ENCODE measurements at places on chromosomes 2 and 18.

DNA sequence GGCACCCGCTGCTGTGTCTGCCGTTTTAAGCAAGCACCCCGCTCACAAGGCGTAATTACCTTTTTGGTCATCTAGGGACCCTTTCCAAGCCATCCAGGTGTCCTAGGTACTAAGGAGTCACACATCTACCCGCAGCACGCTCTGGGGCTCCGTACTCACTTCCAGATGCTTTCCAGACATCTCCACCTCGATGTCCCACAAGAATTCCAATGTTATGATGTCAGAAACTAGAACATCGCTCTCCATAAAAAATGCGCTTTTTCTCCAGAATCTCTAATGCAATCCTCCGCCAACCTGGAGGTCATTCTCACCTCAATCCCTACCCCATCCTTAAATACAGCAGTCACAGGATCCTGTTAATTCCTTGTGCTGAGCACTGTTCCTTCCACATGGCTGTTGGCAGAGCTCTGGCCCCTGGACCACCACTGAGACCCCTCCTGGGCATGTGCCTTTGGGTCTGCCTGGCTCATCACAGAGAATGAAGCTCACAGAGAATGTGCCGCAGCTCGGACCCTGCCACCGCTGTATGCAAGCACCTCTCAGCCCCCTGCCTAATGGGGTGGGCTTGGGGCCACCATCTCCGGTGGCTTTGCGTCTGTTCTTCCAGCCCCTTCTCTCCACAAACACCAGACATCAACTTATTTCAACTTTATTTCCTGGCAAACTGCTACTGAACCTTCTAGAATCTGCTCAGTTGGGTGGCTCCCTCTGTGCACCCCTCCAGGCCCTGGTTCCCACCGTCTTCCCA is 4.6 kb upstream of the PXDN start:
- no peak for DNase-seq

- DNase-seq = no peak
Observed at GRCh38 chr2:157418239-157418641, 25.6 kb downstream of the CYTIP start.

- DNase-seq = no peak
Observed at GRCh38 chr18:44740000-44740399, 59.3 kb downstream of the SETBP1 start.

DNA sequence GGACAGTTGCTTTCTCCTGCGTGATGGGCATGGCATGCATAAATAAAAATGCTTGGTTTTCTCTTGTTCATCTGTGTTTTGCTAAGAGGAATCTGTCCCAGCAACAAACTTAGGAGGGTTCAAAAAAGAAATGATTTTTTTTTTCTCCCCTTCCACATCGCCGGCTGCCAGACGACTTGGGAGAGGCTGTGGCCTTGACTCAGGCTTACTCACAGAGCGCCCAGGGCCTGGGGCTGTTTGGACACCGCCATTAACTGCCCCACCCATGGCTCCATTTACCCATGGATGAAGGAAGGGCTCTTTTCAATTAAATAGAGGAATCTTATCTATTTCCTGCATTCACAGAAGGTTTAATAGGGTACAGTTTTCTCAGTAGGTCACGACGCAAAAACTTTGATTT is 22.3 kb upstream of the SERPINB5 start:
- no peak for DNase-seq

- DNase-seq = no peak
Observed at GRCh38 chr2:241940329-241940728, 70.8 kb downstream of the RTP5 start.

DNA sequence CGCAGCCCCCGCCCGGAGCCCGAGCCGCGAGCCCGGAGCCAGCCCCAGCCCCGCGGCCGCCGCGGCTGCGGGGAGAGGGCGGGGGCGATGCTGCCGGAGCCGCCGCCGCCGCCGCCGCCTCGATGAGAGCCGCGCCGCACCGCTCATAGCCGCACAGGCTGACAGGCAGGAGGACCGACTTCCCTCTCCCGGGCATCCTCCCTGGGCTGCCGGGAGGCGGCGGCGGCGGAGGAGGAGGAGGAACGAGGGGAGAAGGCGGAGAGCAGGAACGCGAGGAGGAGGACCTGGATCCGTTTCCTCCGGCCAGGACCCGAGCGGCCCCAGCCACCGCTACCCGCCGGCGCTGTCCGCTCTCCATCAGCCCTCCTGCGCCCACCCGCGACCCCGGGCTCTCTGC is 370 bp downstream of the KLHL29 start:
- peak; percentile 16 for DNase-seq

DNA sequence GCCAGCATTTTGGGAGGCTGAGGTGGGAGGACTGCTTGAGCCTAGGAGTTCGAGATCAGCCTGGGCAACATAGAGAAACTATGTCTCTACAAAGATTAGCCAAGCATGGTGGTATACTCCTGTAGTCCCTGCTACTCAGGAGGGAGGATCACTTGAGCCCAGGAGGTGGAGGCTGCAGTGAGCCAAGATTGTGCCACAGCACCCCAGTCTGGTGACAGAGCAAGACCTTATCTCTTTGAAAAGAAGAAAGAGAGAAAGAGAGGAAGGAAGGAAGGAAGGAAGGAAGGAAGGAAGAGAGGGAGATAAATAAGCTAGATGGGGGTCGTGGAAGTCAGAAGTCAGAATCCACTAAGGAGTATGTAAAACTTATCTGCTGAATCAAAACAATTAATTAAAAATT is 16.2 kb downstream of the GPR75 start:
- DNase-seq = no peak

GRCh38 chr18:54284981-54285785 is 15.9 kb downstream of the POLI start:
- peak; percentile 83 for DNase-seq

Measured in activated naive CD4-positive, alpha-beta T cell treated with Interleukin-2 at 50 U/mL for 16 hours (primary cell).